ENCODE measurements at places on chromosomes 3 and 15.
A peak's percentile ranks its signal among the peaks of the same experiment; 100 is the strongest.

- DNase-seq = no peak
These were observed 1.0 kb downstream of the LRRC3B start for GRCh38 chr3:26623419-26624208.

DNA sequence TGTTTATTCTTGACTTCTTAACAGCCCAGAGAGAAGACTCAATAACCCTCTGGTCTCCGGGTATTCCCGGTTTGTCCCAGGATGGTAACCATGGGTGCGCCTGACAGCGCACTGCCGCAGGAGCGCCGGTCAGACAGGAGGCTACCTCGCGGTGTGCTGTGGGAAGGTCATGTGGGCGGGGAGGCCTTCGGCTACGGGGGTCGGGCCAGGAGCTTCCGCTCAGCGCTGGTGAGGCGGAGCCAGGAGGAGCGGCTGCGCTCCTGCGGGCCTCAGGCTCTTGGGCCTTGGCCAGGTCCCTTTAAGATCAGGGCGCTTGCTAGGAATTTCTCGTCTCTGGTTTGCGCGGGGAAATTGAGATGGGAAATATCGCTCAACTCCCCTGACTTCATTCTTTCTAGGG lies 182.3 kb upstream of the NDN start:
- no peak for DNase-seq

- DNase-seq = no peak
These were observed 50.6 kb downstream of the AGTR1 start for GRCh38 chr3:148748283-148748682.

DNA sequence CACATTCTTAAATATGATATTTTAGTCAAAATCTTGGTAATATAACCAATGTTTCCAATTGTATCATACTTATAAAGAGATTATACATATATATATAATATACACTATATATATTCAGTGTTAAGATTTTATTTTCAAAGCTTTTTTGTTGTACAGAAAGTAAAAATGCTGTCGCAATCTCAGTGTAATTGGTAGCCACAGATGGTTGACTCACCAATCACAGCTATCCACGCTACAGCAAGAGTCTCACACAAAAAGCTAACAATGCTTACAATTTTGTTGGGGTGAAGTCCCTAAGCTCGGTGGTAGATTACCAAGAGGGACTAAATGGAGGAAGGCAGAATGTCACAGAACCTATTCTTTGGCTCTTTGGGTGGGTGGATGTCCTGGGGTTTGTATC lies 16.9 kb upstream of the CFAP161 start:
- no peak for DNase-seq

- DNase-seq = no peak
These were observed 559.0 kb downstream of the PDCD6IP start for GRCh38 chr3:34357461-34357860.

DNA sequence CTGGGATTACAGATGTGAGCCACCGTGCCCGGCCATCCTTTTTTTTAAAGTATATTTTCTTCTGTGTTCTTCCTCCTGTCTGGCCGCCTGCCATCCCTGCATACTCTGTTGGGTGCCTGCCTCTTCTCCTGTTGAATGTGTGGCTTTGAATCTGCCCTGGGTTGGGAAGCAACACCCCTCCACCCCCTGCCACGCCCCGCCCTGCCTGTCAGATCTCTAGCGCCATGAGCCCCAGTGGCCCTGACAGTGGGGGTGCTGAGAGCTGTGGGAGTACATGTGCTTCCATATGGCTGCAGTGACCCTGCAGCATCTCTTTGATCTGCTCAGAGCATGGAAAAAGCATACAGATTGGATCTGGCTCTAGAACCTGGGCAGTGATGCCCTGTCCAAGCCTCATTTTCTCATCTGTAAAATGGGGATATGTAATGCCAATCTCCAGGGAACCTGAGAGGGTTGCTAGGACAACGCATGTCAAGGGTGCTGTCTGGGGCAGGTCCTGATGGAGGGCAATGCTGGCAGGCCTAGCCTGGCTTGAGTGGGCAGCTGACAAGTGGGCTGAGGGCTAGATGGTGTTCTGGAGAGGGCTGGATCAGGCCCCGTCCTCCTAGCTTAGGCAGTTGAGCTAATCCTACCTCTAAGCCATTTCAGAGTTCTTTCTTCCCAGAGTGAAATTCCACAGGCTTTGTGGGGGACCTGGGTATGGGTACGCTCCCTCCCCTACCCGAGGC lies 23.9 kb downstream of the CCDC13 start:
- no peak for DNase-seq

DNA sequence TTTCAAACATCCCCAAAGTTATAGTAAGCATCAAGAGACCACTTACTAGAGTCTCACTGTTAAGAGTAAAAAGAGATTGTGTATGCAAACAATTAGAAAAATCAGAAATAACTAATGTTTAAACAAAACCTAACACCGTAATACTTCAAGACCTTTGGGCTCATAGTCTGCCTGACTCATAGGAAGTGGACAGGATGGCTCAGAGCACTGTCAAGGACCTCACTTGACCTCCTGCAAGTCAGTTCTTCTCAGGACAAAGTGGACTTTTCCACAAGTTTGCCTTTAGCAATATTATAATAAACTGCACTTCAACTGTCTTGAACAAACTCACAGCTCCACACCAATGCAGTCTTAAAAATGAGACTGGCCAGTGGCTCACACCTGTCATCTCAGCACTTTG lies 34.8 kb downstream of the IL12A start:
- DNase-seq = no peak

DNA sequence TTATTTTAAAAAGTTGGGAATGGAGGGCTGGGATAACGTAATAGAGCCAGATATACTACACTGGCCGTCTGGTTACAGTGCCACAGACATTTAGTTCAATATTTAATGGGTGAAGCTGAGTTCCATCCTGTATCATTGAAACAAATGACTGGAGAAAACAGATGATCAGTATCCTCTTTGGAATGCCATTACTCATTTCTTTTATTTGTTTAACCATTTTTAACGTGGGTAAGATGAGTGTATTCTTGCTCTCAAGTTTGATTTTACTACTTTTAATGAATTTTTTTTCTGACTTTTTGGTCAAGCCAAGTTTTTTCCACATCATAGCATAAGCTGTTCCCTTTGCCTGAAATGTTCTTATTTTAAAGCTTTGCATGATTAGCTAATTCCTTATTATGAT lies 53.9 kb upstream of the GRM7 start:
- no peak for DNase-seq

DNA sequence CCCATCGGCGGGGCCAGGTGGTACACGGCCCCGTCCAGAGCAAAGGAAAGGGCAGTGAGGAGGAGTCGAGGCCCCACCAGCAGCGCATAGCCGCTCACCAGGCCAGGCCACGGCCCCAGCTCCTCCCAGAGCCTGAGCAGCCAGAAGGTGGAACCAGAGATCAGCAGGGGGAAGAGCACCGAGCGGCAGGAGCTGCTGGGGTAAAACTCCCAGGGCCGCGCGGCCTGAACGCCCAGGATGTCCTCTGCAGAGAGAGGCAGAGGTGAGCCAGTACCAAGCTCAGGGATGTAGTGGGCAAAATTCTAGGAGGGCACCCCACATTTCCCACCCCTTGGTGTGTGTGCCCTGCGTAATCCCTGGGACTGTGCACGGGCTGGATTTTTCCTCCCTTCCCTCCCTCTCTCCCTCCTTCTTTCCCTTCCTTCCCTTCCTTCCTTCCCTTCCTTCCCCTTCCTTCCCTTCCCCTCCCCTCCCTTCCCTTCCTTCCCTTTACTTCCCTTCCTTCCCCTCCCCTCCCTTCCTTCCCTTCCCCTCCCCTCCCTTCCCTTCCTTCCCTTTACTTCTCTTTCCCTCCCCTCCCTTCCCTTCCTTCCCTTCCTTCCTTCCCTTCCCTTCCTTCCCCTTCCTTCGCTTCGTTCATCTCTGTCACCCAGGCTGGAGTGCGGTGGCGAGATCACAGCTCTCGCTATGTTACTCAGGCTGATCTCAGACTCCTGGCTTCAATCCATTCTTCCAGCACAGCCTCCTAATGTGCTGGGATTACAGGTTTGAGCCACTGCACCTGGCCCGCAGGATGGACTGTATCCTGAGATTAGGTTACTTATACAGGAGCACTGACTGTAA lies 6.3 kb upstream of the NCBP2 start:
- no peak for DNase-seq

DNA sequence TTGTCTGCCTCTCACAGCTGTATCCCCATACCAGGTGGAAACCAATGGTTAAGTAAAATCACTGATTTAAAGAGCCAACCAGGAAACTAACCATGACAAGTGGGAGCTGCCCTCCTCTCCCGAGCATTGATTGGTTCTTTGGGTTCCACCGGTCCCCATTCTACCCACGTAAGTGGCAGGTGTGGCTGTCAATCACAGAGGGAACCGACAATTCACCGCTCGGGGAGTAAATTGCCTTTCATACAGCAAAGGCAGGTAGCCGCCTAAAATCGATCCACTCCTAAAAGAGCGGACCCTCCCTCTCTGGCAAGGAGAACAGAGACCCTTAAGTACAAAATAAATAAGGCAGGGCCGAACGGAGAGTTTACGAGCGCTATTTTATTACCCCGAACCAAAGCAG lies 1.2 kb downstream of the ERC2 start:
- DNase-seq = peak; percentile 38

DNA sequence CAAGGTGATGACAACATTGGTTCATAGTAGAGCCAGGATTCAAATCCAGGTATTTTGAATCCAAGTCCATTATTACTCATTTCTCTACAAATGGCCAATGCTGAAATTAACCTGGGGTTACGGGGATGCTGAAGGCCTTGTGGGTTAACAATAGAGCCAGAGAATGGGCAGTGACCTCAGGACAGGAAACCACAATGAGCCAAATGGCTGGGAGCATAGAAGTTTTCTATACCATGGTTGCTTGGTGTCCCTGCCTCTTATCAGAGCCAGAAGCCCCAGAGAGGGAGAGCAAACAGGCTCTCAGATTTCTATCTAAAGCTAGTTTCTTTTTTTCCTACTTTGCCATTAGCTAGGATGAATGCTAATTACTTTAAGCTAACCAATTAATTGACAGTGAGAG lies 82.3 kb downstream of the TNIK start:
- no peak for DNase-seq

GRCh38 chr3:127908951-127909350 lies 6.1 kb upstream of the KBTBD12 start:
- DNase-seq = no peak

GRCh38 chr15:98904544-98904943 lies 103.0 kb downstream of the PGPEP1L start:
- peak; percentile 9 for DNase-seq

DNA sequence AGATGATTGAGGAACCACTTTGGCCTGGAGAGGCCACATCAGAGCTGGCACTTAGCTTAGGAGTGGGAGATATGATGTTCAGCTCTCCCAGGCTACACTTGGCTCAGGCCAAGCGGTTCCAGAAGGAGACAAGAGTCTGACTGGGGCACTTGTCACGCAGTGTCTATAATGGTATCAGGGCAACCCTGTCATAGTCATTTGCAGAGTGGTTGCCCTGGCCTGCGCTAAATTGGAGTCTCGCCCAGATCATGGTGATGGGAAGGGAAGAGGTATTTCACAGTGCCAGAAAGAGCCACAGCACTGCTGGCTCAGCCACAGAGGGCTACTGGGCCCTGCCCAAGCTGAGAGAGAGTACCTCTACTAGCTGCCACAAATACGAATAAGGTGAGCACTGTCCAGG lies 186.9 kb upstream of the CRBN start:
- DNase-seq = no peak

GRCh38 chr3:9553021-9553947 lies at the start of gene LHFPL4:
Gene LHFPL4 (minus strand): TSS chr3:9553822. CDS start chr3:9552679, 1,143 bp downstream.
- DNase-seq = no peak

GRCh38 chr15:71050461-71050860 lies 64.8 kb upstream of the THSD4 start:
- no peak for DNase-seq

GRCh38 chr3:172259111-172259541 lies 189.1 kb downstream of the GHSR start:
- DNase-seq = no peak

GRCh38 chr3:58766587-58767282 lies 100.2 kb upstream of the FAM3D start:
- DNase-seq = no peak

- DNase-seq = no peak
These were observed 50.4 kb downstream of the GHSR start for GRCh38 chr3:172397716-172398405.

DNA sequence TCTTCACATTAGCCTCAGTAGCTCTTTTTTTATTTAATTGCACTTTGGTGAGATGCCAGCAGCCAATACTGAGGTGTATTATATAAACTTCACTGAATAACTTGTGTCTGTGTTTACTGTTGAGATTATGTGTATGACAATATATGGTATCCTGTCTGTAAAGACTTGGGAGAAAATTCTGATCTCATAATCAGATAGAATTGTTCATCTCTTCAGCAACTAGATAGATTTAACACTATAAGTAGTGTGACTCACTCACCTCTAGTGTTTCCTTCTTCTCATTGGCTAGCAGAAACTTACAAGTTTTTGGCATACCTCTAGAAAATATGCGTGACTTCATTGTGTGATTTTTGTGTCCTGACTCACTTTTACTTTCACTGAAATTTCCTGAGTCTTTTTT lies 67.6 kb upstream of the TGFBR2 start:
- DNase-seq = no peak

- DNase-seq = no peak
These were observed 37.8 kb downstream of the CD47 start for GRCh38 chr3:108053067-108053466.

DNA sequence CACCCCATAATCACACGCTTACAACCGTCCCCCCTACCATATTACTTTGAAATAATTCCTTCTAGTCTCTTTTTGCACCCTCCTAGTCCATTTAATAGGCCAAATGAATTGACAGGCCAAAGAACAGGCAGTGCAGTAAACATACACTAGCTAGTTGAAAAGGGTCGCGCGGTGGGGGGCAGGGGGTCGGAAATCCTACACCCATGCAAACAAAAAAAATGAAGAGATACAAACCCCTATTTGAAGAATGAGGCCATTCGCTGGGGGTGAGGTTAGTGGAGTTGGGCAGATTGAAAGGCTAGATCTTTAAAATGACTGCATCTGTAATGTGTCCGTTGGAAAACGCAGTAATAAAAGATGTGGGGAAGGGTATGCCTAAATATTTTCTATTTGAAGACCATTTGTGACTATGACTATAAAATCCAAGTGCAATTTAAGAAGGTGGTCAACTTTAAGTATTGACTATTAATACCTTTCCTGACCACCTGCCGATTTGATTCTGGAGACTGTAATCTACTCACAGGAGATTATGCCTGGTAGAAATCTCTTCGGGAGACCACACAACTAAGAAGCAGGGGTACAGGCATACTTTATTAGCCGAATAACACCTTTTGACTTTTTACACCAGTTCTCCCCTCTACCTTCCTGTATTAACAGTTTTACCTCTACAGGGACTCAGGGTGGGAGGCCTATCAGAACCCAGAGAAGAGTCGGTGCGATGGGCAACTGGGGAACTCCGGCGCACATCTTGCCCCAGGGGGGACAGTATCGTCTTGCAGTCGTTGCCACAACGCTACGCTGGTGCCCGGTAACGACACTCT lies 762 bp upstream of the ARL6 start:
- DNase-seq = no peak

DNA sequence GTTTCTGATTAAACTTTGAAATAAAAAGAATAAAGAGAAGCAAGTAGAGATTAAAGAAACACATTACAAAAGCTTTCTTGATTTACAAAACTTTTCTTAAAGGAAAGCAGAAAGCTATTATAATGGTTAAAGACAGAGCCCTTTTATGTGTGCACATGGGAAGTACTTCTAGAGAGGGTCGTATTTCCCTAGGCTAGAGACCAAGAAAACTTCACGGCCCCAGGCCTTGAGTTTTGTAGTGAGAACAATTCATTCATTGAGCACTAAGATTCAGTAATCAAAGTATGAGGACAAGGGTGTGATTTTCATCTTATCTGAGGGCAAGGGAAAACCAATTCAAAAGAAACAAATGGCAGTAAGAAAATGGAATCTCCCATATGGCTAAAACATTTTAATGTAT lies 854.1 kb downstream of the ROBO1 start:
- no peak for DNase-seq

- no peak for DNase-seq
These were observed 31.2 kb upstream of the CFAP20DC start for GRCh38 chr3:59081071-59081470.
